ENCODE measurements at places on chromosomes 16 and 17. TPM values are rescaled to one million over a fixed set of nuclear protein-coding genes. Genes with fewer than 3 reads are reported as not detected.

DNA sequence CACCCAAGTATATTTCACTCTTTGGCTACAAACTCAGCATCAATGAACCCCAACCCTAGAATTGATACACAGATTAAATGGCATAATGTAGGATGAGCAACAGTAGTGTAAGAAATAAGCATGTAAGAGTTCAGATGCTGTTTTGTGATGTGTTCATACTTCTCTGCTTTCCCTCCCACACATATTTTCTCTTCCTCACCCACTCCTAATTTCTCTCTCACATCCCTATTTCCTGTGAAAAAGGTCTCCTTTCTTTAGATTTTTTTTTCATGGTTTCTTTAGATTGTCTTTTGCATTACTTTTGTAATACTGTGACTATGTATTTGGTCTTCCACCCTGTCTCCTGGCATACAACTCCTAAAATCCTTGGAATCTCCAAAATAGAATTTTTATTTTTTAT, 21.7 kb downstream of the CREBBP start:
- H3K36me3 ChIP-seq, result peaks cover 1% of the 10 kb centered on the region
- DNase-seq, result no peak
- H3K4me1 ChIP-seq, result peaks cover 32% of the 10 kb centered on the region
- H3K27me3 ChIP-seq, result no peaks in the 10 kb centered on the region

- H3K4me3 ChIP-seq, result no peak overlapping the region
- H3K27me3 ChIP-seq, result no peaks in the 10 kb centered on the region
- no peak overlapping the region for H3K27ac ChIP-seq
- peaks cover 29% of the 10 kb centered on the region for H3K4me1 ChIP-seq
Measured at GRCh38 chr16:58533751-58534470, 18.6 kb downstream of the SETD6 start.

- H3K27ac ChIP-seq, result no peak overlapping the region
- peaks cover 14% of the 10 kb centered on the region for H3K4me1 ChIP-seq
- H3K4me3 ChIP-seq, result no peak overlapping the region
- H3K27me3 ChIP-seq, result no peaks in the 10 kb centered on the region
Measured at GRCh38 chr17:48373883-48374282, 56.1 kb downstream of the SKAP1 start.

DNA sequence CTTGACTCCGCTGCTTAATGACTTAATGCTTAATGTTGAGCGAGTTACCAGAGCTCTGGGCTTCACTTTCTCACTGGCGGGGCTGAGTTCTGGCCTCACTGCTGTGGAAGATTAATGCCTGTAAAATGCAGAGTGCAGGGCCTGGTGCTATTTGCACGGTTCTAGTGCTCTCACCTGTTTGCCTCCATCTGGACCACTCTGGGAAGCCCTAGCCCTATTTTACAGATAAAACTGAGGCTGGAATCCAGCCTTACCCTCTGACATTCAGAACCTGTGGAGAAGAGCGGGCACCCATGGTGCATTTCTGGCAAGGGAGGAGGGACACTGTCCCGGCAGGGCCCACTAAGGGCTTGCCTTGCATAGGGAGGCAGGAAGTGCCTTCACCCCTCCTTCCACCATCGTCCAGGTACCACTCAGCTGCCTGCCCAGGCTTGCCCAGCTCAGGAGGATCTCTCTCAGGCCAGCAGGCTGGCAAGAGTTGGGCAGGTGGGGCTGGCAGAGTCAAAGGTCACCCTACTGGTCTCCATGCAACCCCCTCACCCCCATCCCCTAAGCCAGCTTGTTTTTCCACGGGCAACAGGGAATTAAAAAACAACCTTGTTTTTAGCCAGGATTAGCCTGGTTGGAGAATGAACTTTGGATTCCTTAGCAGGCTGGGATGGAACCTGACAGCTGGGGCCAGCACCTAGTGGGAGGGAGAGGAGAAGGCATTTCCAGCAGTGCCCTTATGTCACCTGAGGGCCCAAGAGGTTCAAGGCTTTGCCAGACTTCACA, 4.1 kb upstream of the UBALD1 start:
- DNase-seq, result no peak
- H3K4me3 ChIP-seq, result no peak overlapping the region
- no peaks in the 10 kb centered on the region for H3K36me3 ChIP-seq

DNA sequence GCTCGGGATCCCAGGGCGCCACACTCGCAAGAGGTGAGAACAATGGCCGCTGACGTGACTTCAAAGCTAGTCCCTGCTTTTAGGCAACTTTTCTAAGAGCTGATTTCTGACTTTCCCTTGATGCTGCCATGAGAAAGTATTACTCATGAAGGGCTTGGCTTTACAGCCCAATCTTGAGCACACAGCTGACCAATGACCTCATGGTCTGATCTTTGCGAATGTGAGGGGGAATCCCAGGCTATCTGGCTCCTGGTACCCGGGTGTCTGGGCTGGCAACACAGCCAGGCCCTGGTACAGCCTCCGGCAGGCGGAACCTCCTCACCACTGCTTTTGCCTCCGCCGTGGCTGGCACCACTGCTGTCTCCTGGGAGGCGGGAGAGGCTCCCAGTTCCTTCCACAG, 17.5 kb downstream of the NDUFAF8 start:
- DNase-seq, result no peak
- H3K27me3 ChIP-seq, result no peaks in the 10 kb centered on the region
- H3K4me1 ChIP-seq, result peaks cover 4% of the 10 kb centered on the region
- H3K4me3 ChIP-seq, result no peak overlapping the region
- H3K36me3 ChIP-seq, result peaks cover 10% of the 10 kb centered on the region
- no peak overlapping the region for H3K27ac ChIP-seq

- no peaks in the 10 kb centered on the region for H3K36me3 ChIP-seq
- H3K27ac ChIP-seq, result no peak overlapping the region
- H3K27me3 ChIP-seq, result no peaks in the 10 kb centered on the region
- no peaks in the 10 kb centered on the region for H3K4me1 ChIP-seq
- DNase-seq, result no peak
- H3K4me3 ChIP-seq, result no peak overlapping the region
Measured at GRCh38 chr16:9280069-9280466, 188.6 kb downstream of the HAPSTR1 start.

DNA sequence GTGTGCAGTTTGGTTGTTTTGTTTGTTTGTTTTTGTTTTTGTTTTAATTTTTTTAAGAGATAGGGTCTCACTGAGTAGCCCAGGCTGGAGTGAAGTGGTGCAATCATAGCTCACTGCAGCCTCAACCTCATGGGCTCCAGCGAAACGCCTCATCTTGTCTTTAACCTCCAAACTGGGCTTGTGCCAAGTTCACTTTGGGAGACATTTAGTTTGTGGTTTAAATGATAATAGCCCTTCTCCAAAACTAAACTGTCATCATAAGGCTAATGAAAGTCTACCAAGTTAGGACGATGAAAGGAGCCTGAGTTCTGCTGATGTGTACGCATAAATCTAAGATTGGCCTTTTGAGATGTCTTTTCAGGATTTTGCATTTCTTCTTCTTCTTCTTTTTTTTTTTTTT, 6.5 kb upstream of the CARD14 start:
- H3K36me3 ChIP-seq, result no peaks in the 10 kb centered on the region
- no peak overlapping the region for H3K27ac ChIP-seq
- H3K27me3 ChIP-seq, result peaks cover 21% of the 10 kb centered on the region
- no peak overlapping the region for H3K4me3 ChIP-seq

GRCh38 chr16:84808826-84809225, 11.0 kb upstream of the CRISPLD2 start:
- H3K27me3 ChIP-seq, result peaks cover 18% of the 10 kb centered on the region

DNA sequence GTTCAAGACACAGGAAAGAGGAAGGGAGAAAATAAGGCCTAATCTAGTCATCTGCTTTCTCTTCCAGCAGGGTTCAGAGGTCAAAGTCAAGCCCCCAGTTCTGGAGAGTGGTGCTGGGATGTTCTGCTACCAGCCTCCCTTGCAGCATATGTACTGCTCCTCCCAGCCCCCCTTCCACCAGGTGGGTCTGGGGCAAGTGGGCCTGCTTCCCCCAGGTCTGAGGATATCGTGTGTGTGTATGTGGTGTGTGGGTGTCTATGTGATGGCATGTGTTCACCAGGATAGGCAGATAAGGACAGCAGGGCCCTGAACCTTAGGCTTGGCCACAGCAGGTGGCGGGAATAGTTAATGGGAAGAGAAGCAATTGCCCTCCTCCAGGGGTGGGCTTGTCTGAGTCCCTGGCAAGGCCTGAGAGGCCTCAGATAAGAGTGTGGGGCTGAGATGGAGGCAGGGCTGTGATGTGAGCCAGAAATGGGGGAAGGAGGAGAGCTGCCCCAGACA, 21.1 kb downstream of the FOXN1 start:
- H3K4me3 ChIP-seq, result no peak overlapping the region
- H3K27me3 ChIP-seq, result peaks cover 4% of the 10 kb centered on the region
- DNase-seq, result no peak
- H3K36me3 ChIP-seq, result no peaks in the 10 kb centered on the region

DNA sequence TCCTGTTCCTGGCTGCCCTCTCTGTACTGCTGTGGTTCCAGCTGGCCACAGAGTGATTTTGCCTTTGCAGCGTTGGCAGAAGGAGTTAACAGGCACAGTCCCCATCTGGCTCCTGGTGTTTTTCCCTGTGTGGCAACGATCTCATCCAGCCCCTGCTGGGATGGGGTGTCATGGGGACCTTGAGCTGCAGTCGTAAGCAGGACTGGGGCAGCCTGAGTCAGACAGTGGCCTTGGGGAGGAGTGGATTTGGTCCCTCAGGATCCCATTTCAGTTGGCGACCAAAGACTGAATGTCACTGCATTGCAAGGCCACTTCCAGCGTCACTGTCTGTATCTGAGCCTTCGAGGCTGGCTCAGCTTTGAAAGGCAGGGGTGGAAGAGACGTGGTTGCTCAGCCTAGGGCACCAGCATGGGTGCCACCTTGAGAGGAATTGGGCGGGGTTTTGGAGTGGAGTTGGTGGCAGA, 11.9 kb downstream of the TMEM94 start:
- no peak overlapping the region for H3K4me3 ChIP-seq
- DNase-seq, result no peak
- H3K4me1 ChIP-seq, result no peaks in the 10 kb centered on the region
- H3K36me3 ChIP-seq, result peaks cover 13% of the 10 kb centered on the region

- H3K4me3 ChIP-seq, result peak overlapping the region; percentile 63
- H3K4me1 ChIP-seq, result peaks cover 68% of the 10 kb centered on the region
- peaks cover 18% of the 10 kb centered on the region for H3K36me3 ChIP-seq
- no peaks in the 10 kb centered on the region for H3K27me3 ChIP-seq
- no peak for DNase-seq
Measured at GRCh38 chr17:2214047-2214928, 89.3 kb downstream of the SMG6 start.

DNA sequence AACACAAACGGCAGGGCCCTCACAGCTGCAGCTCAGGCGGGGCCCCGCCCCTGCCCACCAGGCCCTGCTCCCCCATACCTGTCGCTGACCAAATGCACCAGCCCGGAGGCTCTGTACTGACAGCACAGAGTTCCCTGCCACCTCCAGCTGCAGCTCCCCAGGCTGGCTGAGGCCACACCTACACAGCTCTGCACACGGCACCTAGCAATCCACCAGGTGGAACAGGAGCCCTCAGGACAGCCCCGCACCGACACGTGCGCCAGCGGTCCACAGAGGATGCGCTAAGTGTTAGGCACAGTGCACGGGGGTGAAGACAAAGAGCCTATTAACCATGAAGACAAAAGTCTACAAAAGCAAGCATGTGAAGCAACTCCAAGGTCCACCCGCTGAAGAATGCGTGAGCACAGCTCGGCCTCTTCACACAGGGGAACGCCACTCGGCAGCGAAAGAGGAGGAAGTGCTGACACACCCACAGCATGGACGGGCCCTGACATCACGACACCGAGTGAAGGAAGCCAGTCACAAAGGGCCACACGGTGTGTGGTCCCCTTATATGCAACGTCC, 5.4 kb downstream of the ZCCHC14 start:
- DNase-seq, result no peak
- H3K27me3 ChIP-seq, result peaks cover 57% of the 10 kb centered on the region
- no peak overlapping the region for H3K27ac ChIP-seq
- H3K4me1 ChIP-seq, result peaks cover 28% of the 10 kb centered on the region

GRCh38 chr16:80924372-80924978, 82.2 kb downstream of the CMC2 start:
- H3K36me3 ChIP-seq, result no peaks in the 10 kb centered on the region
- no peak overlapping the region for H3K4me3 ChIP-seq
- DNase-seq, result peak; percentile 63
- no peaks in the 10 kb centered on the region for H3K4me1 ChIP-seq
- H3K27ac ChIP-seq, result no peak overlapping the region
- H3K27me3 ChIP-seq, result no peaks in the 10 kb centered on the region

- DNase-seq, result no peak
- no peaks in the 10 kb centered on the region for H3K36me3 ChIP-seq
- H3K27ac ChIP-seq, result no peak overlapping the region
Measured at GRCh38 chr17:15882058-15882720, 62.7 kb upstream of the ADORA2B start.

DNA sequence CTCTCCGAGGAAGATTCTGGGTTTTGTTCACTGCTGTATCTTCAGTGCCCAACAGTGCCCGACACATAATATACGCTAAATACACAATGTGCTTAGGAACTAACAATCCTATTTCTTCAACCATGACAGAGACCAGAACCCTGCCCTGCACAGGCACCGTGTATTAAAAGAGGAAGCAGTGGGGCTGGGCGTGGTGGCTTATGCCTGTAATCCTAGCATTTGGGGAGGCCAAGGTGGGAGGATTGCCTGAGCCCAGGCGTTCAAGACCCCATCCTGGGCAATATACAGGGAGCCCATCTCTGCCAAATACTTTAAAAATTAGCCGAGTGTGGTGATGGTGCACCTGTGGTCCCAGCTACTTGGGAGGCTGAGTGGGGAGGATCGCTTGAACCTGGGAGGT, 19.3 kb downstream of the ARL2BP start:
- H3K4me3 ChIP-seq, result no peak overlapping the region
- H3K27me3 ChIP-seq, result no peaks in the 10 kb centered on the region
- no peak for DNase-seq
- peaks cover 30% of the 10 kb centered on the region for H3K4me1 ChIP-seq
- H3K27ac ChIP-seq, result no peak overlapping the region

DNA sequence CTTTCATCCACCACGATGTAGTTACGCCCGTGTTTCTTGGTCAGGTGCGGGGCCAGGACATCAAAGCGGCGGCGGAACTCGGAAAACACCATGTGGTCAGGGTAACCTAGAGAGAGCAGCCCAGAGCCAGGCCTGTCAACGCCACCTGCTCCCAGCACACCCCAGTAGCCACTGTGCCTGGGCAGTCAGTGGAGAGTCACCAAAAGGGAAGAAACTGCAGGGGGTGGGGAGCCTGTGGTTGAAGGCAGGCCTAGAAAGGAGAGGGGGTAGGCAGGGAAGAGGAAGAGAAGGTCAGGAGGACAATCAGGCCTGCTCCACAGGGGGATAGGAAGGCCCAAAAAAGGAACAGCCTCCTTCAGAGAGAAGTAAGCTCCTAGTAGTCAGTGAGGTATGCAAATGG, 64.1 kb downstream of the PIPOX start:
- no peak for DNase-seq
- peak overlapping the region; percentile 27 for H3K27ac ChIP-seq
- H3K4me1 ChIP-seq, result no peaks in the 10 kb centered on the region
- no peak overlapping the region for H3K4me3 ChIP-seq
- H3K36me3 ChIP-seq, result peaks cover 18% of the 10 kb centered on the region

GRCh38 chr16:84618581-84619460, 943 bp upstream of the COTL1 start:
- peaks cover 32% of the 10 kb centered on the region for H3K4me1 ChIP-seq
- H3K4me3 ChIP-seq, result peak overlapping the region; percentile 96
- peaks cover 21% of the 10 kb centered on the region for H3K27me3 ChIP-seq
- peaks cover 36% of the 10 kb centered on the region for H3K36me3 ChIP-seq
- DNase-seq, result no peak

Gene SLC35G6
- total RNA-seq, result not detected

Gene SYNGR3
- 17.6 TPM for total RNA-seq

Gene STARD3
- 70.5 TPM for total RNA-seq

Gene SECTM1
- 2.7 TPM for total RNA-seq
